ENCODE measurements at places on chromosomes 3 and 15.
A peak's percentile ranks its signal among the peaks of the same experiment; 100 is the strongest.

DNA sequence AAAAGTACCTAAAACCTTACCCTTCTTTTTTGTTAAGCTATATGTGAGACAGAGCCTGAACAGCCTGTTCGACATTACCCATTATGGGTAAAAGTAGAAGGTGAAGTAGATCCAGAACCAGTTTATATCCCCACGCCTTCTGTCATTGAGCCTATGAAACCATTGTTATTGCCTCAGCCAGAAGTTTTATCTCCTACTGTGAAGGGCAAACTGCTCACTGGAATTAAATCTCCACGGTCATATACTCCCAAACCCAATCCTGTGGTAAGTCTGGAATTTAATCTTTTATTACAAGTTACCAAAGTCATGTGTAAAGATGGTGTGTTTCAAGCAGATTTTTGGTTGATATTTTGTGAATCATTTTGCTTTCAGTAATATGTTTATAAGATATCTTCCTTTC lies 47.1 kb upstream of the MAPKBP1 start:
- DNase-seq, result no peak

GRCh38 chr15:80693682-80694610 lies 1.2 kb upstream of the ABHD17C start:
- no peak for DNase-seq

- no peak for DNase-seq
These were observed 45.2 kb downstream of the KLHL25 start for GRCh38 chr15:85749261-85750151.

- no peak for DNase-seq
These were observed 59.4 kb downstream of the PEX5L start for GRCh38 chr3:179977356-179977755.

- no peak for DNase-seq
These were observed 281.4 kb downstream of the ADAMTS17 start for GRCh38 chr15:100060276-100060926.

GRCh38 chr3:173096994-173097785 lies 43.8 kb downstream of the SPATA16 start:
- DNase-seq, result no peak

GRCh38 chr3:37855363-37855970 lies 6.2 kb upstream of the CTDSPL start:
- DNase-seq, result peak; percentile 96

DNA sequence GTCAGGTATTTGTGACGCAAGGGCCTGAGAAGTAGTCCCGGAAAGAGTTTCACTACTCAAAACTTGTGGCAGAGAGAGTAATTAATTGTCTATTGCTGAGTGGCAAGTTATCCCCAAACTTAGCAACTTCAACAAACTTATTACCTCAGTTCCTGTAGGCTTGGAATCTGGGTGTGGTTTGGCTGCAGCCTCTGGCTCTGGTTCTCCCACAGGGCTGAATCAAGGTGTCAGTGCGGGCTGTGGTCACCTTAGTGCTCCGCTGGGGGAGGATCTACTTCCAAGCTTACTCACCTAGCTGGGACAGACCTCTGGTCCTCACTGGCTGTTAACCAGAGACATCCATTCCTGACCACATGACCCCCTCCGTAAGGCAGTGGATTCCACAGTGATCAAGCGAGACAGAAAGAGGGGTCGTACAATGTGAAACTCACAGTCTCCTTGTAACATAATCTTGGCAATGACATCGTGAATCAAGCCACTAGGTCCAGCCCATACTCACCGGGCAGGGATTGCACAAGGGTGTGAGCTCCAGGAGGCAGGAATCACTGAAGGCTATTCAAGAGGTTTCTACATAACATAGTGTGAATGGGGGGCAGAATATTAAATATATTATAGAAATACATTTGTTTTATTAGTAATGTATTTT lies 138.3 kb downstream of the RYR3 start:
- no peak for DNase-seq

DNA sequence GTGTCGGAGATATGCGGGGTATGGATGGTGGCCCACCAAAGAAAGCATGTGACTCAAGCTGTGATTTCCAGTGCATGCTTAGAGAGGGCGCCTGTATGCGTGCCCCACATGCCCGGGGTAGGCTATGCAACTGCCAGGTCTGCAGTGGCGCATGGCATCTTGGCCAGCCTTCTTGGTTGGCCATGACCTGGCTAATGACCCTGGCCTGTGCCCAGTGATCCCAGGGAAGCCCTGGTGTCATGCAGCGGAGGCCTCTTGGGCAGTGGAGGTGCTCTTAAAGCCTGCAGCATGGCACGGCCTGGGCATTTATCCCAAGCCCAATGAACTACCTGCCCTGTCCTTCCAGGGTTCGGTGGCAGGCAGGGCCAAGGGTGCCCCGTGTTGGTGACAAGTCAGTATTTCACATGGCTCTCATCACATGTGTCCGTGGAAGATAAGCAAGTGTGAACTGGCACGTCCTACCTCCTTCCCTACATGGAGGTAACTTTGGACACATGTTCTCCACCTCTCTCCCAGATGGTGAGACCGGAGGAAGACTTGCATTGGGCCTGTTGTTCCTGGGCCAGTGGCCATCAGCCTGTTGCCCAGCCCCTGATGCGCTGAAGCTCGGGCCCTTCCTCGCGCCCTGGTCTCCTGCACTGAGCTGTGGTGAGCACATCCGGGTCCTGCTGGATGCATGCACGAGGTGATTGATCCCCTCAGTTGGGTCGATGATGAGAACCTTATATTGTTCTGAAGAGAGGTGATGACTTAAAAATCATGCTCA lies 192.0 kb downstream of the UBE3A start:
- no peak for DNase-seq

- no peak for DNase-seq
These were observed 64.1 kb downstream of the CCR1 start for GRCh38 chr3:46143951-46144473.

DNA sequence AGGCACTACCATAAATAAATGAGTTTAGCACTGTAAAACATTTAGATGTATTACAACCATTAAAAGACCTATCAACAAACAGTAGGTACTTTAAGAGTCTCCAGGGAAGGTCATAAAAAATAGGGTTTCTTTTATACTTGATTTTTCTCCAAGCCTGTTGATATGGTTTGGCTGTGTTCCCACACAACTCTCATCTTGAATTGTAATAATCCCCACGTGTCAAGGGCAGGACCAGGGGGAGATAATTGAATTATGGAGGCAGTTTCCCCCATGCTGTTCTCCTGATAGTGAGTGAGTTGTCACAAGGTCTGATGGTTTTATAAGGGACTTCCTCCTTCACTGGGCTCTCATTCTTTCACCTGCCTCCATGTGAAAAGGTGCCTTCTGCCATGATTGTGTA lies 468.9 kb upstream of the UBE2E2 start:
- no peak for DNase-seq

DNA sequence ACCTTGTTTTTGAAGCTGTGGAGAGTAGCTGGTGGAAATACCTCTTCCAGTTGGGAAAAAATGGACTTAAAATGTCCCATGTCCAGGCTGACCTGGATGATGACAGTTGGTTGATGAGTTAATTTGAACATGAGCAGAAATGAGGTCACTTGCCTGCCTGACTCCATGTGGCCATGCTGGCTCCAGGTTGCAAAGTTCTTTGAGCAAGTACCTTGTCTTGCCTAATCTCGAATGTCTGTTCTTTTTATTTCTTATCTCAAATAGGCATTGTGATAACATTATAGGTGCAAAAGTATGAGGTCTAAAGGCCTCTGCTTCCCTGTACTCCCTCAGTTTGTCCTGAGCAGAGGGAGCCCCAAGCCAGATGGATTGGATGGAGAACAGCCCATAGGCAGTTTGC lies 9.0 kb downstream of the MAPKBP1 start:
- DNase-seq, result no peak

GRCh38 chr3:99575683-99576082 lies 62.7 kb upstream of the COL8A1 start:
- no peak for DNase-seq

DNA sequence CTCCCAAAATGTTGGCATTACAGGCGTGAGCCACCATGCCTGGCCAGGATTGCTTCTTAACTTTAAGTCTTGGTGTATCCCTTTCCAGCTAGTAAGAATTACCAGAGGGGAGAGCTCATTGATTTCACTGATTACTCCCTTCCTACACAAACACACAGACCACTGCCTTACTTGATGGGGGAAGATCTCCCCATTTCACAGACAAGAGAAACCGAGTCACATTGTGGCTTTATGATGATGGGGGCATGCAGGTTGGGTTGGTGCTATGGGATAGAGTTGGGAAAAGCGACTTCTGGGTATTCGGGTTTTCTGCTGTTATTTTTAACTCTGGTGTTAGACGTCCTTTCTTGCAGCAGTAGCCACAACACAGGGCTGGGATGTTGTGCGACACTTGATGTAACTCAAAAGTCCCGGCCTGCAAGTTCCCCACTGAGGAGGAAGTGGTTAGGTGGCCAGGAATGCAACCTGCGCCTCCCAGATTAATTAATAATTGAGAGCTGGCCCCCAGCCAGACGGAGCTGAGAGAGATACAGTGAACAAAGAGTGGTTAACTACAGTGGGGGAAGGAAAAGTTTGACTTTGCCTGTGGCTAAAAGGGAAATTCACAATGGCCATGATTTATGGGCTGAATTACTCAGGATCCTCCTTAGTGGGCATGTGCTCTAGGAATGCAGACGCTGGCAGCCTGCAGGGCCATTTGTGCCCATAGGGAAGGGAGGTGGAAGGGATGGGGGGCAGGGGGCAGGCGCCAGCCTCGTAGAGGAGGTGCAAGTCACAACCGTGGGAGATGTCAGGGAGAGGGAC lies 63.6 kb downstream of the SMAD6 start:
- no peak for DNase-seq

- no peak for DNase-seq
These were observed 328.0 kb upstream of the CDIN1 start for GRCh38 chr15:36251450-36251849.

DNA sequence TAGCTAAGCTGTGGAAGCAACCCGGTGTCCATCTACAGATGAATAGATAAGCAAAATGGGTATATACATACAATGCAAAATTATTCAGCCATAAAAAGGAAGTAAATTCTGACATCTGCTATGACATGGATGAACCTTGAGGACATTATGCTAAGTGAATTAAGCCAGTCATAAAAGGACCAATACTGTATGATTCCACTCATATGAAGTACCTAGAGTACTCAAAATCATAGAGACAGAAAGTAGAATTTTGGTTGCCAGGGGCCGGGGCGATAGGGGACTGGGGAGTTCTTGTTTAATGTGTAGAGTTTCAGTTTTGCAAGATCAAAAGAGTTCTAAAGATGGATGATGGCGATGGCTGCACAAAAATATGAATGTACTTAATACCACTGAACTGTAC lies 10.3 kb downstream of the EID1 start:
- no peak for DNase-seq

GRCh38 chr15:52114261-52115055 lies 1.9 kb upstream of the BCL2L10 start:
- no peak for DNase-seq

GRCh38 chr15:58678683-58679082 lies 70.8 kb downstream of the ADAM10 start:
- DNase-seq, result no peak

GRCh38 chr3:160475153-160475552 lies 25.6 kb upstream of the TRIM59 start:
- no peak for DNase-seq

DNA sequence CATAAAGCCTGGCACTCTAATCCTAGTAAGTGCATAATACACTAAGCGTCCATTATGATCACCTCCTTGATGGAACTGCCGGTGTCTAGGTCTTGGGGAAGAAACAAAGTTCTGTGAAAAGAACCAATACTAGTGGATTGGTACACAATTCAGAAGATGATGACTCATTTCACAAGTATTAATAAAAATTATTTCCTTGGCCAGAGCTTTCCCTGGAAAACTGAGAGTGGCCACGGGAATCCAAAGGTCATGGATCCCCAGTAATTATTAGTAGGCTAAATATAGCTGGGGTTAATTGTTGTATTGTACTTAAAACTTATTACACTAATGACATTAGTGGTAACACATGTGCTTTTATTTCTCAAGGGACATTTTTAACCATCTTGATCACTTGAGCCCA lies 808.0 kb upstream of the NR2F2 start:
- no peak for DNase-seq

DNA sequence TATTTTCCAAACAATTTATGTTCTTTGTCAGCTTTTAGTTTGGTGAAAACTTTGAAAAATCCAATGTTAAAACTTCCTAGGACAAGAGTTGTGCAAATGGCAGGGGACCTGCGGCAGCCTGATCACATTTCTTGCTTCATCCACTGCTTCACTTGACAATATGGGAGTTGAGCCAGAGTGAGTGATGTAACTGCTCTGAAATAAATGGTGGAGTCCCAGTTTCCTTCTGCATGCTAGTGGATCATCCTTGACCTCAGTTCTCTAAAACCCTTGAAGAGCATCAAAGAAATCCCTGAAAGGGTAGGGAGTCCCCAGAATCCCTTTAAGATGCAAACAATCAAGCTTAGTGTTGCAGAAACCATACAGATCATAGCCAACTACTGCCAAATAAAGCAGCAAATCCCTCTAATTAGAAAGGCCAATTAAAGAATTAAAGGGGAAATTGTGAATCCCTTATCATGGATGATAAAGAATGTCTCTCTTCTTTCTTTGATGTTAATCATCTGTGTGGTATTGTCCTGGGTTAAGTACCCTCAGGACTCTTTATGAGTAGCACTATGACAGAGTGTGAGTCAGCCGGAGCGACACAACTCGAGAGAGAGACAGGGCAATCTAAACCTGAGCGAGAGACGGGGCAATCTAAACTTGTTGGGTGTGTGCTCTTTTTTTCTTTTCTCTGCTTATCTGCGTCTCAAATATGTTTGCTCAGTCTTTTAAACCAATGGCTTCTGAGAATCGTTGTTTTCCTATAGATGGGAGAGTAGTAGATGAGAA lies 41.8 kb upstream of the GAP43 start:
- DNase-seq, result peak; percentile 32

Data from tibial nerve (tissue), 4 donors.